ENCODE measurements at places on chromosomes 2 and 18.
A peak's percentile ranks its signal among the peaks of the same experiment; 100 is the strongest.

DNA sequence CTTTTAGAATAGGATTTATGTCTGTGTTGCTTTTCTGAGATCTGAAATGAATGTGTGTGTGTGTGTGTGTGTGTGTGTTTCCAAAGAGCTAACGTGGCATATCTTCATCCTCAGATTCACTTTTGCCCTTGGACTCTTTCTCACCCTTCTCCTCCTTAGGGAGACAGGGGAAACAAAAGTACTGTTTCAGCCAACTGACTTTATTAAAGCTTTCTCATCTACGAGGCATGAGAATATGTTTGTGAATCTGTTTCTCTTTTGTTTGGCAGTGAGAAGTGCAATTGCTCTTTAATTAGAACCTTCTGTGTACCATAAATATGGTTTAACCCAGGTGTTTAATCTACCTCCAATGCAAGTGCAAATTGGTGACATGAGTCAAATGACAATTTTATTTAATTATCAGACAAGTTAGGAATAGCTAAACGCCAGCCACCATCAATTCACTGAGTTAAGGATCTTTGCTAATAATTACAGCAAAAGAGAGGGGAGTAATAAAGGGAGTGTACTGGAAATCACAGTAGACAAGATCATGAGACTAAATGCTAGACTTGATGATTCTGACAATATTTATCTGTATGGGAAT, 186.4 kb upstream of the COL3A1 start:
- no peak for DNase-seq

- DNase-seq = no peak
These were observed 587.3 kb upstream of the ID2 start for GRCh38 chr2:8094526-8094925.

- DNase-seq = no peak
These were observed 115.7 kb downstream of the ZNF385B start for GRCh38 chr2:179745635-179746256.

- DNase-seq = no peak
These were observed 46.4 kb upstream of the SELENOI start for GRCh38 chr2:26299471-26300101.

GRCh38 chr18:55322178-55322735, 265.7 kb downstream of the TCF4 start:
- DNase-seq = peak; percentile 95

DNA sequence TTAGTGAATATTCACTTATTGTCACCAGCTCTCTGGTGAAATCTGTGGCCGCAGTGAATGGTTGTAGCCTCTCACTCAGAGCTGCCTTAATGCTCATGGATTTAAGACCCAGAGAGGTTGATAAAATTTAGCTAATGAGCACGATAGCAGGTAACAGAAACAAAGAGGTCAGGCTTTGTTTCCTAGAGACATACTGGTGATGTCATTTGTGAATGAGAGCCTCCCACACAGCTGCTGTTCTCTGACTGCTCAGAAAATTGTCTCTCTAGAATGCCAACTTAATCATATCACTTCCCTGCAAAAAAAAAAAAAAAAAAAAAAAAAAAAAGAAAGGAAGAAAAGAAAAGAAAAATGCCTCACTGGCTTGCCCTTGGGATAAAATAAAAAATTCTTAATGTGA, 411.7 kb upstream of the MYT1L start:
- DNase-seq = no peak

GRCh38 chr2:172242961-172243360, 140.3 kb upstream of the DLX2 start:
- DNase-seq = no peak

DNA sequence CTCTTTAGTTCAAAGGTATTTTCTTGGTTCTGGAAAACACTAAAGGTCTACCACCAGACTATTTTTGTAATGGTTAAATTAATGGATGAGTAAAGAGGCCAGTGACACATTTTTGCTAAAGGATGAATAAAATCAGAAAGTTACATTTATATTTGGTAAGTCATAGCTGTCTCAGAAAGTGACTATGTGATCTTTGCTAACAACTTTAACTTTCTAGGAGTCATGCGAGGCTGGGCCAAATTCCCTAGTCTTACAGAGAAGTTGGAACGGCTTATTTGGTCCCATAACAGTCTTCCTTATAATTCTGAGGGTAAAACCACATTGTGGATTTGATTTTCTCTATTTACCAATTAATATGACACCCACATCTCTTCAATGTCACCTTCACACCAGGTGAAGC, 198.1 kb downstream of the PDE1A start:
- no peak for DNase-seq
